ENCODE measurements at places on chromosomes 6 and 20. TPM values are rescaled to one million over a fixed set of nuclear protein-coding genes. Genes with fewer than 3 reads are reported as not detected.

- H3K4me3 ChIP-seq: no peak overlapping the region
- DNase-seq: no peak
- H3K27me3 ChIP-seq: no peaks in the 10 kb centered on the region
These were observed 7.1 kb downstream of the RREB1 start for GRCh38 chr6:7114744-7115458.

DNA sequence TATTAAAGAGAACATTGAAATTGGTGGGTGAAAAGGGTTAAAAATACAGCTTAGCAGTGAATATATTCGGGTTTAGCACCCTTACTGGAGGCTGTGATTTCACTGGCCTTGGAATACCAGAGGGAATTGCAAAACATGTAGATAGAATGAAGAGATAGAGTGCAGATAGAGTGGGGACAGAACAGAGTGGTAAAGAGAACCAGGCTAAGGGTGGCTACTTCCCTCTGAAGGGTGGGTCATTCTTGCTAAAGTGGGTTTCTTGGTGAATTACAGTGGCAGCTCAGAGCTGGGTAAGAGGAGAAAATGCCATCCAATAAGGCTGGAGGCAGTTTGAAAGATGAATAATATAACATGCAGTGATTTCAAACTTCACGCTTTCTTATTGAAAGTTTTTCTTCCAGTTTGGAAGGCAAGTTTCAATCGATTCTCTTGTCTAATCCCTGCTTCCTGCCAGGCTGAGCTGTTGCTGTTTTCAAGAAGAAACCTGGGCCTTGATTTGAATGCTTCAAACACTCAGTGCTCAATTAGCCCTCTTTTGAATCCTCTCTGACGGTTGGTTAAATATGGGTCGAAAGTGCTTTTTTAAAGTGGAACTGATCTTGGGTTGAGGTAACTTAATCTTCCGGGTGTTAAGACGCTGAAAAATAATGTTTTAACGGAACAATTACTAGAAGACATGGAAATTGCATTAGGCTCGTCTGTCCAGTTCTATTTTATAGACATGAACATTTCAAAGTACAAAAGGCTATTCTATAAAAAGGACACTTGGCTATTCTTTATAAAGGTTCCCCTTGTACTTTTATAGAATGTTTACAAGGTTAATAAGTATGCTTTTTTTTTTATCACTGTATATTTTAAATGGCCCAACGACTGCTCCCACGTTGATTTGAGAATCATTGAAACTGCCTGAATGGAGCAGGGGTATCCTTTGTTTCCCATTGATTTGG is 203.3 kb downstream of the BCAS1 start:
- no peaks in the 10 kb centered on the region for H3K36me3 ChIP-seq
- peak overlapping the region; percentile 83 for H3K27ac ChIP-seq
- H3K27me3 ChIP-seq: no peaks in the 10 kb centered on the region
- peaks cover 66% of the 10 kb centered on the region for H3K4me1 ChIP-seq
- H3K4me3 ChIP-seq: peak overlapping the region; percentile 51

DNA sequence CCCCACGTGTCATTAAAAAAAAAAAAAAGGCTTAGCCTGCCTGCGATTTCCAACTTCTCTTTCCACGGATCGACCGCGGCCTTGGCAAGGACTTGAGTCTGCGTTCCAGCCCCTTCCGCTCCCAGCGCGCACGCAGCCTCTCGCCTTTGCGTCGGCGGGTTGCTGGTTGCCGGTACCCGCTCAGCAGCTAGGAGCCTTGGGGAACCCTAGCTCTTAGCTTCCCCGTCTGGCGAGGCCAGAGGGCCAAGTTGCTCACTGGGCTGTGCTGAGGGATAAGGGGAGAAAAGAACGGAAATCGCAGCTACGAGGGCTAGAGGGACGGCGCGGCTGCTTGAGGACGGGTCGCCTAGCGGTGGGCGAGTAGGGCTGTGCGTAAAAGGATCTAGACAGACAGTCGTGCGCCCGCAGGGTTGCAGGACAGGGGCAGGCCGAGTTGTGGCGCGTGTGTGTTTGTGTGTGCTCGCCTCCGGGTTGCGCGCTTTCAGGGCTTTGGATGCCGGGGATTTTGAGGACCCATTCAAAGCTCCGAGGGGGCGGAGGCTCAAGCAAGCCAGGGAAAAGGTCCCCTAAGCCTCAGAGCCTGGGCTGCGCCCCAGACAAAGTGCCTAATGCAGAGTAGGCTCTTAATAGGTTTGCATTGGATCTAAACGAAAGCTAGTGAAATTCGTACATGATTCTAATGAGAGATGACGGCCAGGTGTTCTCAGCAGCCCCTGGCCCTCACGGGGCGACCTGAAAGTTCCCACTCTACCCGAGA is 40.5 kb upstream of the OSTM1 start:
- peaks cover 82% of the 10 kb centered on the region for H3K27me3 ChIP-seq
- H3K4me3 ChIP-seq: peak overlapping the region; percentile 72
- DNase-seq: peak; percentile 49
- H3K36me3 ChIP-seq: no peaks in the 10 kb centered on the region
- H3K4me1 ChIP-seq: peaks cover 46% of the 10 kb centered on the region

Gene WFDC12
- not detected for total RNA-seq

DNA sequence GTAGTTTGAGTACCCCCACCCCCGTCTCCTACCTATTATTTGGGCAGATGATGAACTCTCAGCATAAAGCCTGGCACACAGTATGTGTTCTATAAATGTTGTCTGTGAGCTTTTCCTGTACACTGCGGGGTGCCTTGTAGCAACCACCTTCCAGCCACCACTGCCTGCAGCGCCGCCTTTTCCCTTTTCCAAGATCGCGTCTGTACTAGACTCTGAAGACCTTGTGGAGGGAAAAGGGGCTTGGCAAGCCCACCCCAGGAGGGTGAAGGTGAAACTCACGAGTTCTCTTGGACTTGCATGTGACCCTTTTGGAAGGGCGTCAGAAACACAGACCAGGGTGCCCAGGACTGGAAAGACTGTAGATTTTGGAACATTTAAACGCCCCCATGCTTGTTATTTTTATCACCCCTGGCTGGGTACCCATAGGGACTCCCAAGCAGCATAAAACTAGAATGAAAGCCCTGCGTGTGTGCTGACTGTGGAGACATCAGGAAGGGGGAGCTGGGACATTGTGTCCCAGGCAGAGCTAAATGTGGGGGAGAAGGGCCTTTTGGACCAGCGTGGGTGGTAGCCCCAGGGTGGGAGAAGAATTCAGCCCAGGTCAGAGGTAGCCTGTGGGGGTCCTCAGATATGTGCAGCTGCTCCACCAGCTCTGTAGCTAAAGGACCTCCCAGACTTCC is 8.3 kb downstream of the BAK1 start:
- peaks cover 29% of the 10 kb centered on the region for H3K36me3 ChIP-seq
- peaks cover 53% of the 10 kb centered on the region for H3K4me1 ChIP-seq
- peak overlapping the region; percentile 100 for H3K27ac ChIP-seq
- DNase-seq: no peak
- H3K27me3 ChIP-seq: no peaks in the 10 kb centered on the region

Gene DNAAF9
- 0.35 TPM for total RNA-seq

DNA sequence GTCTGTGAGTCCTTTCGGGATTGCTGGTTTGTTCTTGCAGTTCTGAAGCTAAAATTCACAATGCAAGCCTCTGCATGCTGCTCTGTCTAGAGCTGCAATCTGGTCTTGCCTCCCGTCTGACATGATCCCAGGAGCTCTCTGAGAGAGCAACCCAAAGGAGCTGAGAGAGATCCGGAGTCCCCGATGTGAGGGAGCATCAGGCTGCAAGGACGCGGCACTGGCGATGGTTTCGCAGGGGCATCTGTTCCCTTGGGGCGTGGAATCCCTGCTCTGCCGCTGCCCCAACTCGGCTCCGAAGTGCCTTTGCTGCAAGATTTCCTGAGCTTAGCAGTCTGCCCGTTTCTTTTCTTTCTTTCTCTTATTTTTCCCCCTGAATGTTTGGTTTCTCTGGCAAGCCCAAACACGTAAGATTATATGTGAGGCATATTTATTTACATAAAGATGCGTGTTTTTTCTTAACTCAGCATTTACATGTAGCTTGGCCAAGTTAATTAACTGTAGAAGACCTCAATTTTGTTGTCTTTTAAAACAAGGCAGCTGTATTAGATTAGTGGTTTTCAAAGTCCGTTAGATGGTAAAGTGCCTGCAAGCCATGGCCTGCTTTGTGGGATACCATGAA is 873.0 kb downstream of the KIF16B start:
- no peaks in the 10 kb centered on the region for H3K27me3 ChIP-seq
- no peak for DNase-seq
- no peak overlapping the region for H3K27ac ChIP-seq
- H3K4me1 ChIP-seq: no peaks in the 10 kb centered on the region

- peaks cover 7% of the 10 kb centered on the region for H3K27me3 ChIP-seq
- H3K4me3 ChIP-seq: no peak overlapping the region
- no peak overlapping the region for H3K27ac ChIP-seq
- DNase-seq: no peak
- H3K4me1 ChIP-seq: no peaks in the 10 kb centered on the region
These were observed 34.7 kb upstream of the KCNB1 start for GRCh38 chr20:49516916-49517804.

- no peak overlapping the region for H3K4me3 ChIP-seq
- no peak for DNase-seq
- no peaks in the 10 kb centered on the region for H3K4me1 ChIP-seq
- no peaks in the 10 kb centered on the region for H3K36me3 ChIP-seq
- no peaks in the 10 kb centered on the region for H3K27me3 ChIP-seq
- no peak overlapping the region for H3K27ac ChIP-seq
These were observed 100.7 kb downstream of the VEGFA start for GRCh38 chr6:43870660-43871061.

- H3K36me3 ChIP-seq: no peaks in the 10 kb centered on the region
- no peak for DNase-seq
- H3K4me1 ChIP-seq: no peaks in the 10 kb centered on the region
- H3K4me3 ChIP-seq: no peak overlapping the region
- H3K27me3 ChIP-seq: no peaks in the 10 kb centered on the region
- no peak overlapping the region for H3K27ac ChIP-seq
These were observed 43.2 kb downstream of the SSR1 start for GRCh38 chr6:7269816-7270215.

DNA sequence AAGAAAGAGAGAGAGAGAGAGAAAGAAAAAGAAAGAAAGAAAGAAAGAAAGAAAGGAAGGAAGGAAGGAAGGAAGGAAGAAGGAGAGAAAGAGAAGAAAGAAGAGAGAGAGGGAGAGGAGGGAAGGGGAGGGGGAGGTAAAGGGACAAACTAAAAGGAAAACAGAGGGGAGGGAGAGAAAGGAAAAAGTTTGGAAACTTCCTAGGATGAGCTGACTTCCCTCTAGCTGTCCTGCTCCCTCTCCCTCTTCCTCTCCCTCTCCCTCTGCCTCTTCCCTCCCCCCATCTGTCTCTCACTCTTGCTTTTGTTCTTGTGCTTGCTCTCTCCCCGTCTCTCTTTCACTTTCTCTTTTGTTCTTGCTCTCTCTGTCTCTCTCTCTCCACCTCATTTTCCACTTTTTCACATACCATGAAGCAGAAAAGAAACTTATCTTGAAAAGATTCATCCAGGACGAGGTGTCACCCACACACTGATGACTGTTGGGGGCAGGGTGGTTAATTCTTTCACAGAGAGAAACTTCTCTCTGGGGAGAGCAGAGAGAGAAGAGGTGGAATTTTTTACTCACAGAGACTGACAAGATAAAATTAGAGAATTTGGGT is 56.4 kb upstream of the DUSP22 start:
- peak; percentile 88 for DNase-seq
- peak overlapping the region; percentile 52 for H3K4me3 ChIP-seq
- H3K4me1 ChIP-seq: peaks cover 41% of the 10 kb centered on the region
- peak overlapping the region; percentile 86 for H3K27ac ChIP-seq

DNA sequence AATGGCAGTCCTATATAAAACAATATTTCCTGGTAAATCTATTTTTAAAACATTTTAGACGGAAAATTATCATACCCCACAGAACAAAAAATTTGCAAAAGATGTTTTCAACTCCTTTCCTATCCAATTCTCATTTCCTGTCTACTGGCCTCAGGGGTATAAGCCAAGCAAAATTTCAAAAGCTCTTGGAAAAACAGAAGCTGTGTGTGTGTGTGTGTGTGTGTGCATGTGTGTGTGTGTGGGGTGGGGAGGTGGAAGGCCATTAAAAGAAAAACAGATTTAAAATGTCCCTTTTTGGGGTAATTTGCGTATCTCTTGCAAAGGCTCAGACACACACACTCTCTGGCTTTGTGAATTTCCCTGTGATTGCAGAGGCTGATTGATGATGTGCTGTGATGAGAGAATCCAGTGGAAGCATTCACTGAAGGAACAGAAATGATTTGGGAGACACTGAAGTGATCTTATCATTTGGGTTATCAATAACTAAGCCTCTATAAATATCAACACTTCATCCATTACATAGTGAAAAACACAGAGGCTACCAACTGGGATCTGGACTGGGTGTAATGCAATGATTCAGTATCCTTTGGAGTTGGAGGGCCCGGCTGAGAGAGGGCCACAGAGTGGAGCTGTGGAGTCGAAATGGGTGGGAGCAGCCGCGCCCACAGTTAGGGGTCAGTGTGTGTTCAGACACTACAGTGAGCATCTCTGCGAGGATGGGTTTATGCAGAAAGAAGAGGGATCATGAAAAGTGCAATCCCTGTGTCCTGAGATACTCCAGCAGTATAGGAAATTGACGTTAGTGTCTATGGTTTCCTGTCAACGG is 106.8 kb upstream of the PREP start:
- H3K4me1 ChIP-seq: no peaks in the 10 kb centered on the region
- peaks cover 20% of the 10 kb centered on the region for H3K27me3 ChIP-seq
- no peak for DNase-seq
- H3K27ac ChIP-seq: no peak overlapping the region

DNA sequence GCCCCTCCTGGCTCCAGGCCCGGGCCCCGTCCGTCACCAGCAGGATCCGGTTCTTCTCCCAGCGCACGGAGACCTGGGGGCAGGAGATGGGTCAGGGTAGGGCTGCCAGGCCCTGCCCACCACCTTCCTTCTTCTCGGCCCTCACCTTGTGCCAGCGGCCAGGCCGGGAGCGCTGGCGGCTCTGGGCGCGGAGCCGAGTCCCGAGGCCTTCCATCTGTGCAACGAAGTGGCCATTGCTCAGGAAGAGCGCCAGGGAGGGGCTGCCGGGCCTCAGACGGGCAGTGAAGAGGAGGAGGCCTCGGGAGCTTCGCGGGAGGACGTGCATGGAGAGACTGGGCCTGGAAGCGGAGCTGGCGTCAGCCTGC is 7.9 kb downstream of the ADRM1 start:
- DNase-seq: no peak
- H3K27me3 ChIP-seq: no peaks in the 10 kb centered on the region
- peaks cover 13% of the 10 kb centered on the region for H3K36me3 ChIP-seq
- no peak overlapping the region for H3K4me3 ChIP-seq
- H3K27ac ChIP-seq: no peak overlapping the region
- H3K4me1 ChIP-seq: no peaks in the 10 kb centered on the region

GRCh38 chr6:66429210-66429609 is 722.2 kb upstream of the EYS start:
- H3K4me1 ChIP-seq: no peaks in the 10 kb centered on the region
- H3K36me3 ChIP-seq: no peaks in the 10 kb centered on the region
- no peaks in the 10 kb centered on the region for H3K27me3 ChIP-seq
- no peak overlapping the region for H3K4me3 ChIP-seq

Data from activated naive CD4-positive, alpha-beta T cell treated with anti-CD3 and anti-CD28 coated beads for 36 hours (primary cell).